Osteocyte (in vitro differentiated cells): ENCODE measurements at places on chromosomes 1 and 21. TPM values are rescaled to one million over a fixed set of nuclear protein-coding genes. Genes with fewer than 3 reads are reported as not detected.

The WNT9A gene
- 4.8 and 4.9 TPM in 2 replicates for total RNA-seq

- H3K4me1 ChIP-seq = no peaks in the 10 kb centered on the region
- no peak overlapping the region for H3K4me3 ChIP-seq
- no peak for DNase-seq
- H3K36me3 ChIP-seq = no peaks in the 10 kb centered on the region
- no peak overlapping the region for H3K27ac ChIP-seq
Measured at GRCh38 chr21:17732306-17732705, 86.8 kb downstream of the C21orf91 start.

DNA sequence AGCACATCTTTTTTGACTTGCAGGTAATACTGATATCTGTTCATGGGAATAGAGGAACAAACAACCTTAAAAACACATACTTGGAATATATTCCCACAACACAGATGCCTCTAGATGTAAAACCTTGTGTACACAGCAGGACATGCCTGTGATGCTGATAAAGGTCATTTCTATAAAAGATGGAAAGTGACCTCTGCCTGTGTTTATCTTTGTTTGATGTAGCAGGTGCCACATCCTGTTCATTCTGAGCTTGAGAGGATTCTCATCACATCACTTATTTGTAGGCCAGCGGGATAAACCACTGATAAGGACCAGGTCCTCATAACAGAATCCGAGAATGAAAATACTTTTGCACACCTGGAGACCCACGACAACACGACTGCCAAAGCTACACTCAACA, 133.7 kb downstream of the SMYD2 start:
- H3K36me3 ChIP-seq = peaks cover 7% of the 10 kb centered on the region
- H3K4me3 ChIP-seq = no peak overlapping the region
- H3K27me3 ChIP-seq = no peaks in the 10 kb centered on the region
- H3K27ac ChIP-seq = peak overlapping the region; percentile 93
- H3K4me1 ChIP-seq = peaks cover 60% of the 10 kb centered on the region

GRCh38 chr1:41637367-41637766, 152.9 kb upstream of the EDN2 start:
- H3K4me3 ChIP-seq = no peak overlapping the region
- no peak for DNase-seq
- H3K36me3 ChIP-seq = no peaks in the 10 kb centered on the region
- H3K4me1 ChIP-seq = peaks cover 18% of the 10 kb centered on the region
- H3K27ac ChIP-seq = no peak overlapping the region
- H3K27me3 ChIP-seq = no peaks in the 10 kb centered on the region

GRCh38 chr21:17848228-17848627, 29.1 kb upstream of the C21orf91 start:
- no peaks in the 10 kb centered on the region for H3K27me3 ChIP-seq
- H3K4me3 ChIP-seq = no peak overlapping the region
- DNase-seq = no peak
- H3K27ac ChIP-seq = peak overlapping the region; percentile 52
- peaks cover 15% of the 10 kb centered on the region for H3K4me1 ChIP-seq
- no peaks in the 10 kb centered on the region for H3K36me3 ChIP-seq

The IGSF9 gene
- not detected in 2 replicates for total RNA-seq

GRCh38 chr1:89608984-89609725, 23.8 kb upstream of the LRRC8C start:
- no peaks in the 10 kb centered on the region for H3K27me3 ChIP-seq
- DNase-seq = no peak
- peaks cover 22% of the 10 kb centered on the region for H3K4me1 ChIP-seq
- H3K36me3 ChIP-seq = no peaks in the 10 kb centered on the region
- H3K4me3 ChIP-seq = no peak overlapping the region

GRCh38 chr1:55215194-55216021, at the start of gene USP24:
Gene USP24 (minus strand): TSS chr1:55215364. CDS start chr1:55215113, 251 bp downstream.
- DNase-seq = peak; percentile 91
- H3K4me1 ChIP-seq = peaks cover 57% of the 10 kb centered on the region
- no peaks in the 10 kb centered on the region for H3K36me3 ChIP-seq
- H3K27me3 ChIP-seq = no peaks in the 10 kb centered on the region
- peak within 1 kb of the TSS; percentile 93 for H3K4me3 ChIP-seq

The ADAM30 gene
- not detected in 2 replicates for total RNA-seq

DNA sequence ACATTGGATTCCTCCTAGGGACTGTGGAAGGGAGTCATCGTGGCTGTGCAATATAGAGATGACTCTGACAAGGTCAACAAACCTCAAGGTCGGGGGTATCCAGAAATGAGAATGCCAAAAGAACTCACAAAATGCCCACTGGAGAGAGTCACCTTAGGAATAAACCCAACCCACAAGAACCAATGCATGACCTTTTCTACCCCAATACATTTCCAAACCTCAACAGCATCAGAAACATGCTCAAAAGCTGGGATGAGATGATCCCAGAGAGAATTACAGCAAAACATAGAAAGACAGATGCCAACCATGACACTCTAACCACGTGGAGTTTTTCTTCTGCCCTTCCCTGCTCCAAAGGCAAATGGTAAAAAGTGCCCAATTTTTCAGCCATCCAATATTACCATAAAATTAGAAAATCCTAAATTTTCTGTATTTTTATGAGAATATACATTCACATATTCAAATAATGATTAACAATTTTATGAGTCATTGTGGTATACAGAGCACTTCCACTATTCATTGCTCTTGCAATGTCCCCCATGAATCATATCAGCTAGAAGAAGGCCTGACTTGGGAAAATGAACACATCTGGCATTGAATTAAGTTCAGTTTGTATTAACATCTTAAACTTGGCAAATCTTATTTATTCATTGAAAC, 88.2 kb upstream of the PALMD start:
- H3K4me3 ChIP-seq = no peak overlapping the region
- H3K27ac ChIP-seq = no peak overlapping the region
- no peaks in the 10 kb centered on the region for H3K27me3 ChIP-seq
- peaks cover 10% of the 10 kb centered on the region for H3K4me1 ChIP-seq
- no peaks in the 10 kb centered on the region for H3K36me3 ChIP-seq
- DNase-seq = no peak

DNA sequence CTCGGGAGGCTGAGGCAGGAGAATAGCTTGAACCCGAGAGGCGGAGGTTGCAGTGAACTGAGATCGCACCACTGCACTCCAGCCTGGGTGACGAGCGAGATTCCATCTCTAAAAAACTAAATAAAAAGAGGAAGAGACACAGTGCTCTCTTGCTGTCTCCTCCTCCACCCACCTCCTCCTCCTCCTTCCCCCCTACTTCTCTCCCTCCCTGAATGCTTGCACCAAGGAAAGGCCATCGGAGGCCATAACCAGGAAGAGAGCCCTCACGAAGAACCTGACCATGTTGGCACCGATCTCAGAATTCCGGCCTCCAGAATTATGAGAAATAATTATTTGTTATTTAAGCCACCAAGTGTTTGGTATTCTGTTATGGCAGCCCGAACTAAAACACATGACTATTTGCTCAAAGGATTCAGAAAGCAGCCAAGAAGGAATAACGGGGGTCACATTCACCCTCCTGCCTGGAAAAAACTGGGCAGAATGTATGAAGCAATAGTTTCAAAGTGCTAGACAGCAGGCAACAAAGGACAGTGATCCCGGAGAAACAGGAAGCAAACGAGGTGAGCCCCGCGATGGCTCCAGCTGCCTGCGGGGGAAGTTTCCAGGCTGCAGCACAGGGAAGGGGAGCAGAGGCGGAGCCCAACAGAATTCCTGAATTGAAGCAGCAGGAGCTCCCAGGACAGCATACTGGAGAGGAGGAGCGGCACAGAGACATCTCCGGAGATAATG, 35.8 kb downstream of the LDLRAD1 start:
- no peaks in the 10 kb centered on the region for H3K27me3 ChIP-seq
- H3K36me3 ChIP-seq = no peaks in the 10 kb centered on the region
- no peak for DNase-seq

DNA sequence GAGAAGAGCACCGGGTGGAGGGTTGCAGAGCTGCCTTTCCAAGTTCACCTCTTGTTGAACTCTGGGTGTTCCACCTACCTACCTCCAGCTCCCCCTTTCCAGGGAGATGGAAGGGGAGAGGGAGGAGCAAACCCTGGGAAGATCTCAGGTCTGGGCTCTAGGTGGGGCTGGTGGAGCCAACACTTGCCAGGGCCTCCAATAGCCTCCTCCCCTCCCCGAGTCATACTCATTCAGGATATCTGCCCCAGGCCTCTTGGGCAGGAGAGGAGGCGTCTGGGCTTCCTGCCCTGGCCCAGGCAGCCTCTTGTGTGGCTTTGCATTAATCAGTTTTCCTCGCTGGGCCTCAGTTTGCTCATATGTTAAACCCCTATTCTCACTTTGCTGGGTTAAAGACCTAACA, 13.4 kb downstream of the RAP1GAP start:
- no peak for DNase-seq
- no peak overlapping the region for H3K27ac ChIP-seq
- peaks cover 18% of the 10 kb centered on the region for H3K4me1 ChIP-seq
- peaks cover 18% of the 10 kb centered on the region for H3K27me3 ChIP-seq

GRCh38 chr1:21149430-21149854, 27.3 kb downstream of the EIF4G3 start:
- H3K4me1 ChIP-seq = peaks cover 26% of the 10 kb centered on the region
- DNase-seq = no peak
- H3K27me3 ChIP-seq = no peaks in the 10 kb centered on the region
- H3K4me3 ChIP-seq = no peak overlapping the region

DNA sequence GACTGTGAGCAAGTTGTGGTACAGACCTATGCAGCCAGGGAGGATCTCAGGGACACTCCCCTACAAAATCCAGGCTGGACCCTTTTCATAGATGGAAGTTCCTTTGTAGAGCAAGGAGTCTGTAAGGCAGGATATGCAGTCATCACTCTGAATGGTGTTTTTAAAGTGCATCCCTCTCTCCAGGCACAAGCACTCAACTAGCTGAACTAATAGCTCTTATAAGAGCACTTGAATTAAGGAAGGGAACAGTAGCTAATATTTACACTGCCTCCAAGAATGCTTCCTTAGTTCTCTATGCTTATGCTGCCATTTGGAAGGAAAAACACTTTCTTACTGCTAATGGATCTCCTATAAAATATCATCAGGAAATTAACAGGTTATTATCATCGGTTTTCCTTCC, 27.0 kb upstream of the SMYD3 start:
- no peak for DNase-seq
- H3K36me3 ChIP-seq = peaks cover 4% of the 10 kb centered on the region
- H3K4me3 ChIP-seq = no peak overlapping the region
- H3K27ac ChIP-seq = no peak overlapping the region

DNA sequence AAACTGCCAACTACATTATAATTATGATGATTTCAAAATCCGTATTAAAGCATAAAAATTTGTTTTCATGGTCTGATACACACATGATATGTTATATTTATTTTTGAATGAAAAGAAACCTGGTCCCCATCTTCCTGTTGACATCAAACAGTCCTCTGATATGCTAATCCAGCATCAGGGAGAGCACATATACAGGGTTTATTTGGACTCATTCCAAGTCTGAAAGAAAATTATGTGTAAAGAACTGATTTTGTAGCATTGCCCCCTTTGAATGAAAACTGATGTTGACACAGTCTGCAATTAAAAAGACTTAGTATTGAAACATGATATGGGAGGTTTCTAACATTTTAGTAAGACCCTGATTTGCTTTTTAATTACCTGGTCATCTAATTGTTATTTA, 119.4 kb downstream of the NEK7 start:
- no peak for DNase-seq
- no peak overlapping the region for H3K27ac ChIP-seq
- H3K27me3 ChIP-seq = no peaks in the 10 kb centered on the region
- H3K4me3 ChIP-seq = no peak overlapping the region
- H3K36me3 ChIP-seq = peaks cover 15% of the 10 kb centered on the region

The HSD3B2 gene
- not detected in 2 replicates for total RNA-seq

DNA sequence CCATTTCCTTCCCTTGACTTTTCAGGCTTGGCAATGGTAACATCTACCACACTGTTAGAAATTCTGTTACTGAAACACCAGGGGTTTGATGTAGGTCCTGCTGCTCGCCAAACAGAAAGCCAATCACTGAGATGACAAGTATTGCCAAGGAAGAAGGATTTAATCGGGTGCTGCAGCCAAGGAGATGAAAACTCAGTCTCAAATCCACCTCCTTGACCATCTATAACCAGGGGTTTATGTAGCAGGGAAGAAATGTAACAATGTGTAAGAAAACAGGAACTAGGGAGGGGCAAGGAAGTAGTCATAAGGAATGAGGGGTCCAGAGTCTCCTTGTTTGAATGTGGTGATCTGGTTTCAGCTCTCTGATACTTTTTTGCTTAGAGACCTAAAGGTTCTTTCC, 25.4 kb downstream of the PLA2G2A start:
- no peak overlapping the region for H3K27ac ChIP-seq
- no peaks in the 10 kb centered on the region for H3K36me3 ChIP-seq
- H3K27me3 ChIP-seq = peaks cover 22% of the 10 kb centered on the region

GRCh38 chr1:61892977-61893376, 150.7 kb downstream of the PATJ start:
- H3K4me1 ChIP-seq = peaks cover 17% of the 10 kb centered on the region
- H3K4me3 ChIP-seq = no peak overlapping the region
- no peak overlapping the region for H3K27ac ChIP-seq
- no peaks in the 10 kb centered on the region for H3K27me3 ChIP-seq

DNA sequence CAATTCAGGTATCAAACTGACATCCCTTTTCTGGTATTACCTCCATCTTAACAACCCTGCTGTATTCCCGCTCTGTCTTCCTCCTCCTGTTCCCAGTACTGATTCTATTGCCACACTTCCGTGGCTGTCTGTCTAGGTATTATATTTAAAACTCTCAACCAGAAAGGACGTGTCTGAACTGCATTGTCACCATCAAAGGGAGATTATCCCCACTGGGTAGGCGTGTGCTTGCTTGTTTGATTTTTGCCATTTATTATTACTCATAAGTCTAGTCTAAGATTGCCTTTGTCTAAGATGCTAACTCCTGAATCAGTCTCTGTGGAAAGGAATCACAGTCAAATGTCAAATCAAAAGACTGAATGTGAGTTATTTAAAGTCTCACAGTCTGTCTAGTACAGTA, 650.1 kb downstream of the KCNT2 start:
- no peaks in the 10 kb centered on the region for H3K4me1 ChIP-seq
- no peak for DNase-seq
- H3K36me3 ChIP-seq = no peaks in the 10 kb centered on the region
- H3K27ac ChIP-seq = no peak overlapping the region

The TAL1 gene
- total RNA-seq = not detected in 2 replicates

DNA sequence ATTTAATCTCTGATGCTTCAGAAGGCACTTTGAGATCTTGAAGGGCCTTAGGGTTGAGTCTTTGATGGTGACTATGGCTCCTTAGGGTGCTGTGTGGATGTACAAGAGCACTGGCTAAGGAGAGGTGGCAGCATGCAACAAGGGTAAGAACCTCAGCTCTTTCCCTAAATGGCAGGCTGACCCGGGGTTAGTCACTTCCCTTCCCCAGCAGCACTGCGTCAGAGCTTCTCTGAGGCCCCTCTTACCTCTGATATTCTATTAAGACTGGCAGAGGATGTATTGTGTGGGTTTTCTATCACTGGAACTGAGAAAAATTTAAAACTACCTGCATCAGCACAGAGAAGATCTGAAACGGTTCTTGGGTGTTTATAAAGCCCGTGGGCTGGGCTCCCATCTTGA, 11.8 kb downstream of the C1orf116 start:
- DNase-seq = no peak
- no peak overlapping the region for H3K27ac ChIP-seq
- H3K27me3 ChIP-seq = no peaks in the 10 kb centered on the region
- peaks cover 12% of the 10 kb centered on the region for H3K4me1 ChIP-seq

The CFHR5 gene
- total RNA-seq = not detected in 2 replicates
